ENCODE measurements at places on chromosomes 11 and 22.

GRCh38 chr11:6298605-6299004 lies 21.7 kb downstream of the CAVIN3 start:
- DNase-seq = no peak

DNA sequence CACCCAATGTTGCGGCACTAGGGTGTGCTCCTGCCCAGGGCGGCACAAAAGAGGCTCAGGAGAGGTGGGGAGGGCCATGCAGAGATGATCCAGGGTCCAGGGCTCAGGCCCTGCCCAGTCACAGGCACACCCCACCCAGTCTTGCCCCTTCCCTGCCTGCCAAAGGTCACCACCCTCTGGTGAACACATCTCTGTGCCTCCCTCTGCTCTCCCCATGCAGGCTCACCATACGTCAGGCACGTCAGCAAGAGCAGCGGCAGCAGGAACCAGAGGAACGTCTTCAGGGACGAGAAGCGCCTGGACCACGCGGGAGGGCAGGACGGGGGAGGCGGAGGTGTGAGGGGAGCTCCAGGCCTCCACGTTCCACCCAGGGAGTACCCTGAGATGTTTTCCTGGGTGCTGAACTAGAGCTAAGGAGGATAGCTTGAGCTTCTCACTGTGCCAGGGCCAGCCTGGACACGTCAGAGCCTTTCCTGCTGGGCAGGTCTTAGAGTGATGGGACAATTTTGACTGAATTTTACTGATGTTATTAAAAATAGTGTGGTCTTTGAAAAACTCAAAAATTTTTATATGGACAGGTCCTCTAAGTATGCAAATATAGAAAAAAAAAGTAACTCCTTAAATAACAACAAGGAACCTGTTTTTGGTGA lies 7.2 kb downstream of the SUN2 start:
- no peak for DNase-seq

- no peak for DNase-seq
These were observed 272.2 kb downstream of the TENM4 start for GRCh38 chr11:79168530-79169110.

DNA sequence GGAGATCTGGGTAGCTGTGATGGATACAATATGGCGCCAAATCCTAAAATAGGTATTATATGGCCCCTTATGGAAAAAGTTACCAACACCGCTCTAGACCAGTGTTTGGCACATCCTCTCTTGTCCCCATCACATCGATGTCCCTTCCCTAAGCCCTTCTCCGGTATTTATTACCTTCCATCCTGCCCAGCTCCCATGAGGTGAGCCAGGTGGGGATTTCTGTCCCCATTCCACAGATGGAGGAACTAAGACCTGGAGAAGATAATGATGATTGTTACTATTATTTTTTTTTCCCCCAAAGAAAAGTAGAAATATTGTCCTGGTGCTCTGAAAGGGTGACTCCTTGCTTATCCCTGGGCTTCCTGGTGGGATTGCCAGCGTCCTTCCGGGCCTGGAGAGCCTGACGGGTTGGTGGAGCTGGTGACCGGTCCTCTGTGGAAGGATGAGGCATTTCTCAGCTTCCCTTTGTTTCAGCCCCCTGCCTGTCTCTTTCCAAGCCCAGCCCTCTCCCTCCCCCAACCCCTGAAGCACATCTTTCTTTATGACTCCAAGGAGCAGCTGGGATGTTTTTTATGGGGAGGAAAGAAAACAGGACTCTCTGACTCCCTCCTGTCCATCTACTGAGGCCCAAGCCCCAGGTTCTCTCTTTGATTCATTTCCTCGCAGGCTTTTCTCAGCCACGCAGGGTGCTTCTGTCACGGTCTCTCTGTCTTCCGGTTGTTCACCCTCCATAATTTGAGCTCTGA lies 65.4 kb downstream of the TP53I11 start:
- no peak for DNase-seq

DNA sequence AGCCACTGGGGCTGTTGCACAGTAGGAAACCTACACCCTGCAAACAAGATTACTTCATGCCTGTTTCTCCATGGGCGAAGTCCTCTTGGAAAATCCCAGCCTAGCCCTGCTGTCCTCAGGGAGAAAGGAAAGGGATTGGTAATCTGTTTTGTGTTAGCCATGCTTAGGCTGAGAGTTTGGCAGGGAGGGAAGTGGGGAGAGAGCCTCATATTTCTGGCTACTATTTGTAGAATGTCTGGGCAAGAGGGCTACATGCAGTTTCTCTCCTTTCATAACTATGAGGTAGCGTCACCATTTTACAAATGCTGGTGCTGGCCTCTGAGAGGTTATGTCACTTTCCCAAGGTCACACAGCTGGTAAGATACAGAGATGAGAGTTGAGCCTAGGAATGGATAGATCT lies 737 bp upstream of the MFRP start:
- DNase-seq = no peak

DNA sequence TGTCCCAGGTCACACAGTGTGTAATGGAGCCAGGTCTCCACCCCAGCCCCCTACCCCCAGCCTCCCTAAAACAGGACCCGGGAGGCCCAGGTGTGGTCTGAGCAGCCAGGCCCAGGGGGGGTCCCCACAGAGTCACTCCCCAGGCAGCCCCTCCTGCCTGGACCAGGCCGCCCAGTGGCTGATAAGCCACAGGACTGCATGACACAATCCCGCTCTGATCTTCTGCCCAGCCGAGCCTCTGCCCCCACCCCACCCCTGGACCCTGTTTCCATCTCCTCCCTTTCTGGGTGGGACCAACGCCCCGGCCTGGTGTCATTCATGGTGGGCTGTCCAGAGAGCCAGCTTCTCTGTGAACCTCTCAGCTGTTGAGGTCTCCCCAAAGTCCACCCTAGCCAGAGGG lies 7.8 kb upstream of the LIF start:
- DNase-seq = no peak

DNA sequence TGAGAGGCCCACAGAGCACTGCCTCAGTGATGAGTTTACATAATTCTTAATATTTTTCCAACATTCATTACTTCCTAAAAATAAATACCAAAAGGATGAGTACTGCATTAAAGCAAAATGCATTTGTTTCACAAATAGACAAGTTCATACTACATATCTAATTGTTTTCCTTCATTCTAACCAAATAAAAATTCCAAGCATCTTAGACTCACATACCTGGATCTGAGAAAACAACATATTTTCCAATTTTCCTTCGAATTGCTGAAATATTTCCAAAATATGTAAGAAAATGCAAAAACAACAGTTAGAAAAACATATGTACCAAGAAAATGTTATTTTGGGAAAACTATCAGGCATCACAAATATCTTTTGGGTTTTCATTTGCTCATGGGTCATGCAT lies 127.9 kb upstream of the CEP126 start:
- DNase-seq = no peak

DNA sequence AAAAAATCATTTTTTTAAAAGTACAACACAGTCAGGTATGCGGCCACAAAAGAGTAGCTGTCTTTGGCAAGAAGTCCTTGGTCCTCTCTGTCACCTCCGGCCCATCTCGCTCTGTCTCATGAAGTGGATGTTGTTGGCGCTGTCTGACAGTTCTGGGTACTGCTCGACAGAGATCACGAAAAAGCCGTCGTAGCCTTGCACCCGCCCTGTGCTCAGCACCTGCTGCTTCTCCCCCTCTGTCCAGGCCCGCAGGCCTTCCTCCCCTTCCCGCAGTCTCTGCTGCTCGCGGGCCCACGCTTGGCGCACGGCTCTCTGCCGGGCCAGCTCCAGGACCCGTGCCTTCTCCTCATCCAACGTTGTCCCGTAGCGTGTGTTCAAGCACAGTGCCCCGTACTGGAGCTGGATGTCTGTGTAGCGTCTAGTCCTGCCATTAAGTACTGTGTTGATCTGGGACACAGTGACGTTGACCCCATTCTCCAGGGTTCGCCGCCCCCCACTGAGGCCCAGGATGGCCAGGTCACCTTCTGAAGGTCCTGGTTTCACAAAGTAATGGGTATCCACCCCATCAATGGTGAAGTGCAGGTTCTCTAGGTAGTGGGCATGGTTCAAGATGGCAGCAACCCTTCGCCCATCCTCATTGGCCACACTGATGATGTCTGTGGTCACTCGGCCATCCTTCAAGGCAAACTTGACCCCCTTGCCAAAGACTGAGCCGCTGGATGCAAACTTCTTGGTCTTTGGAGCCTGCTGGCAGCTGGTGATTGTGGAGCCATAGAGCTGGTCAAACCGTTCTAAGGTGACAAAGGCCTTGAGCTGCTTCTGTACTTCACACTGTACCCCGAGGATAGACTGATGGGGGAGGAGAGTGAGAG lies 83.5 kb upstream of the NARS2 start:
- DNase-seq = no peak

DNA sequence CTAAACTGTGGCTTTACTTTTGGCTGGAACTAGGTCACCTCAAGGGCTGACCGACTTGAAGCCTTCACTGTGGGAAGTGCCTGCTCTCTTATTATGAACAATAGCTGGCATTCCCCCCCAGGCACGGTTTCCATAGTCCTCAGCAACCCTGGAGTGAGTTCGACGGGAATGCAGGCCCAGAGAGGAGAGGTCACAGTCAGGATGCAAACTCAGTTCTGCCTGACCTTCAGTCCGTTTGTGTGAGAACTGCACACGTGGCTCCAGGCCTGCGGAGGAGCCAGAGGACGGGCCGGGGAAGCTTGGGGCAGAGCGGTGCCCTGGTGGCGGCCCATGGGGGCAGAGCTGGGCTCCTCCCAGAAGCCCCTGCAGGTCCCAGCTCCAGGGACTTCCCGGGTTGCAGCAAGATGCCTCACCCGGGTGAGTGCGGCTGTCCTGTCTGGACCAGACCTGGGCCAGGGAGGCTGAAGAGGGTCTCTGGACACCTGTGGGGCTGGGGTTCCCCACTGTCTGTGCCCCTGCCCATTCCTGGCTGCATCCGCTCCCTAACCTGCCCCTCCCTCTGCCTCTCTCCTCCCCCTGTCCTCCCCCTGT lies 17.2 kb downstream of the SLC25A18 start:
- no peak for DNase-seq

- peak; percentile 21 for DNase-seq
These were observed 28.2 kb upstream of the TMPRSS4 start for GRCh38 chr11:118048472-118049370.

DNA sequence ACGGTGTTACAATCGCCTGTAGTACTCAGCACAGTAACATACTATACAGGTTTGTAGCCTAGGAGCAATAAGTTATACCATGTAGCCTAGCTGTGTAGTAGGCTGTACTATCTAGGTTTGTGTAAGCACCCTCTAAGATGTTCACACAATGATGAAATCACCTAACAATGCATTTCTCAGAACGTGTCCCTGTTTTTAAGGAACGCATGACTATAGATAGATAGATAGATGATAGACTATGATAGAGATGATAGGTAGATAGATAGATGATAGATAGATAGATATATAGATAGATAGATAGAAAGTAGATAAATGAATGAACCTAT lies 203.9 kb downstream of the FAM76B start:
- DNase-seq = no peak

- DNase-seq = no peak
These were observed 23.5 kb upstream of the TMEM123 start for GRCh38 chr11:102476069-102476468.

GRCh38 chr22:45418056-45418769 lies 4.7 kb downstream of the RIBC2 start:
- no peak for DNase-seq

GRCh38 chr22:27911330-27911729 lies 7.7 kb downstream of the PITPNB start:
- no peak for DNase-seq

DNA sequence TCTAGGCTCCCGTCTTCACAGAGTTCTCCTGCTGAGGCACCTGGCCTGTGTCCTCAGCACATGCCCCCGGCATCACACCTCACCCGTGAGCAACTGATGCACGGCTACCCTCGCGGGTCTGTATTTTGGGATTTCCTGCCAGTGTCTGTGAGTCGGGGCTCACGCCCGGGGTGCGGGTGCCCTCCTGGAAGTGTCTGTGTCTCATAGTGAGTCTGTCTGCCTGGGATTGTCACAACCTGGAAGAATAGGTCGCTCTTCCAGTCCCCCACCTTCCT lies 11.4 kb downstream of the BRSK2 start:
- no peak for DNase-seq

DNA sequence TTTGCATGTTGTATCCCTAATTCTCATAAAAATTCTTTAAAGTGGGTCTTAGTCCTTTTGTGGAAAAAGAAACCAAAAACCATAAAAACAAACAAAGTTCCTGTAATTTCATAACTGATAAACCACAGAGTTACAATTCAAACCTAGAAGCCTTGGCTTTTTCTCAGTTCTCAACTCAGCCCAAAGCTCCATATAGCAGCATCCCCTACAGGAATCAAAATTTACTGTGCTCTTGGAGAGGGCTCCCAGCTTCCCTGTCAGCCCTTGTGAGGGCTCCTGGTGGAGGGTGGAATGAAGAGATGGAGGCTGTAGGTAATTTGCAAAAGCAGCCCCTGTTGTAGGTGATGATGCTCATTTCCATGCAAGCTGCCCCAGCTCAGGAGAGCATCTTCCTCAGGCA lies 506.1 kb upstream of the KIRREL3 start:
- no peak for DNase-seq

DNA sequence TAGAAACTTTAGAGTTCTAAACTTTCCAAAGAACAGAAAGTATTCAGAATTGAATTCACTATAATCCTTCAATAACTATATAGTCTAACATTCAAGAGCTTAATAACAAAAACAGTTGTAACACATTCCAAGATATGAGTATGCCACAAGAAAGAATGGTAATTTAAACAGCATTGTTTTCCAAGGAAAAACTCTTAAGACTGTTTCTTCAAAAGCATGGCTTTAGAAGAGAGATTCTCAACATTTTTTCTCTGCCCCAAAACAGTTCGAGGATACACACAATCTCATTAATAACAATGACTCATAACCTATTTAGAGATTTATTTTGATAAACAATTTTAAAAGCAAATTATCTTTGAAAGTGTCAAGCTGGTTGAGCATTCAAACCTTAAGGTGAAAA lies 16.7 kb upstream of the ARHGAP32 start:
- DNase-seq = no peak

DNA sequence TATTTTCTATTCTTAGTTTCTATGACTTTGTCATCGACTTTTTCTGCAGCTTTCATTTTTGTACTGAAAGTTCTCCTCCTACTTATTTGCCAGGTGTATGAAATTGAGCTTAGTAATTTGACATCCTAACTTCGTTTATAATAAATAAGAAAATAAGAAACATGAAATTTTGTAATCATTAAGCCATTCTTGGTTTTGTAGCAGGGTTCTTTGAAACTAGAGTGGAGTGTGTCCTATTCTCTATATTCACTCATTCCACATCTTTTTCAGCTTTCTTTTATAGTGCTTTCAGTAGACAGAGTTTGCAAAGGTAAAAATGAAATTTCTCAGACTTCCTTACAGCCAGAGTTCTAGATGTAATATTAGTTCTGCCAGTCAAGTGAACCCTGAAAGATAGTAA lies 47.8 kb downstream of the FANCF start:
- no peak for DNase-seq

DNA sequence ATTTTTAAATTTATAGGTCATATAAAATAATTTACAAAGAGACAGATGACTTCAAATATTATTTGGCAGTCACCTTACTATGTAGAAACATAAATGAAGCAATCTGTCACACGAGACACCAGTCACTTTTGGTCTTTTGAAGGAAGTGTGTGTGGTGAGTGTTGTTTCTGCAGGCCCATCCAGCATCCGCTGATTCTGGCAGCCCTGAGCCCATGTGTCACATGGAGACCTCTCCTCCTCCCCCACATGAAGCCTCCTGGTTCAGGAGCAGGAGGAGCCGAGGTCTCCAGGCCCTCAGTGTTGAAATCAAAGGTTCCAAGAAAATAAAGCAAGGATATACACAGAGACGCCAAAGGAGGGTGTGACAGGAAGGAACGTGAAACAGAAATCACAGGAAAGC lies 60.1 kb downstream of the ARFGAP3 start:
- DNase-seq = no peak

GRCh38 chr11:12524865-12525264 lies 147.5 kb downstream of the PARVA start:
- no peak for DNase-seq

- peak; percentile 10 for DNase-seq
These were observed 1.7 kb upstream of the CALCA start for GRCh38 chr11:14973621-14974514.

Data from CD4-positive, alpha-beta T cell treated with Interleukin-6 for 4 hours (primary cell).